ENCODE measurements at places on chromosomes 13 and 19.
A peak's percentile ranks its signal among the peaks of the same experiment; 100 is the strongest.

DNA sequence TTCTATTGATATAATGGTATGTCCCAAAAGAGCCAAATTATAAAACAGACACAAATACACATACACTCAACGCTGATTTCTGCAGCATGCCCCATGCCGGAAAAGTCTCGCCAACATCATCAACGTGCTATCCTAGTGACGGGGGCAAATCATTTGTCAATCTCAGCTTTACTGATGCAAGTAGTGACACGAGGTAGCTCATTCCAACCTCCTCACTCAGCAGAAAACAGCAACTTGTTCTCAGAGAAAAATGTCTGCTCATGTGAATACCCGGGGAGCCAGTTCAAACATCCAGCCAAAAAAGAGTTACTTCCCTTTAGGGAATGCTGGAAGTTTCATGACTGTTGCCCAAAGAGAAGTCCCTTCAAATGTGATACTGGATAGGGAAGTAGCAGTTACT is 46.3 kb downstream of the SOX21 start:
- DNase-seq, result no peak

GRCh38 chr13:48132961-48133360 is 38.1 kb upstream of the MED4 start:
- DNase-seq, result no peak

DNA sequence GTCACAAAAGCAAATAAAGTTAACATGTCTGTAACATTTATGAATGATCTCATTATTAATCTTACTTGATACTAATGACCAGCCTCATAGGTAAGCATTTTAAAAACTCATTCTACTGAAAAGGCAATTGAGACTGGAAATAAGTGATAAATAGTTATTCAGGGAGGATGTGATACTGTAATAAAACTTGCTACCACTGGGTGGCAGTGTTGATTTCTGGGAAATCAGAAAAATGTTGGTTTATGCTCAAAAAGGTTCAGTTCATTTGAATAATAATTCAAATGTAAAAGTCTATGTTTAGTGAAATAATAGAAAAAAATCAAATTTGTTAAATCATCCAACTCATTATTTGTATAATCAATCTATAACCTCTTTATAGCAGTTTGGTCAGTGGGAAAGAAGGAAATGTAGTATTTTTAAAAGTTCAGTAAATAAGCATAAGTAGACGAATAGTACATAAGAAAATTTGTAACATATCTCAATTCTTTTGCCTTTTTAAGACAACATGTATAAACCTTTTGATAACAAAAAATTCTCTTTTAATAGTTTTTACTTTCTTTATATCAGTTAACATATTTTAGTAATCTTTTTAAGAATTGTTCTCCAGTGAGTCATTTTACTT is 9.6 kb downstream of the ABHD13 start:
- DNase-seq, result peak; percentile 41

DNA sequence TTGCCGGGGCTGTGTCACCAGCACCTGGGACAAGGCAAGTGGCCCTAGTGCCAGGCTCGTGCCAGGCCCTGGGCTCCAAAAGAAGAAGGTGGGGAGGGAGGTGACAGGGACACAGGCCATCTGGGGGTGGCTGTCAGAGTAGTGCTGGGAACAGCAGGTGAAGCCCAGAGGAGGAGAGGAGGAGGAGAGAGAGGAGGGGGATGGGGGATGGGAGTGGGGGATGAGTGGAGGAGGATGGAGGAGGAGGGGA is 18.7 kb downstream of the LSM4 start:
- DNase-seq, result no peak

DNA sequence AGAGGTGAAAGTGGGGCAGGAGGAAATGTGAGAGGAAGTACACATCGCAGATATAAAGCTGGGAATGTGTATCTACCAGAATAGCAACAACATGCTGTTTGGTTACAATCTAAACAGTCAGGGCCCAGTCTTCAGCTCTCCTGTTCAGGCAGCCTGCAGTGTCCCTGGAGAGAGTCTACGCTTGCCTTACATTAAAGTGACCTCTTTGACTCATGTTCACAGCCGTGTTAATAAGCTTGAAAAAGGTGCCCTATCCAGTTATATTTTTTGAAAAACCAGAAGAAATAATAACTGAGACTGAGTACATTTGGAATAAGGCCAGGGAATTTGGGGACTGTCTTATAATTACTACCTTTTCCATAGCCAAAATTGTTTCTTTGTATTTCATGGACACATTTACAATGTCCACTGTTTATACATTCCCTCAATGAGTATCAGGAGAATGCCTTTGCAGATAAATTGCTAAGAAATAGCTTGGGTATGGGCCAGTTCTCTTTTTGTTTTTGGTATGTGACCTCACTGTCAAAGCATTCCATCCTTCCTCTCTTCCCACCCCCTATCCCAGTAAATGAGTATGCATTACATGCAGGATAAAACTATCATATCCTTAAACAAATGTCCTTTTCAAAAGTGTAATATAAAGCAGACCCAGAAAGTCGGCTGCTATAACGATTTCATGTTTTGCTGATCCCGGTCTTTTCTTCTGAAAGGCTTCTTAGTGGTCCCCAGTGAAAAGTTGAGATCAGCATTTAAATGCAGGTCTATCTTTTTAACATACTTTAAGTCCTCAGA is 82.6 kb downstream of the PCDH9 start:
- peak; percentile 11 for DNase-seq

- no peak for DNase-seq
These were observed at the start of gene CEACAM21 for GRCh38 chr19:41575998-41576397. CEACAM21 (plus strand) TSS chr19:41576166; CDS start chr19:41576275, 109 bp downstream.

GRCh38 chr19:33826521-33826920 is 29.9 kb downstream of the KCTD15 start:
- DNase-seq, result no peak

DNA sequence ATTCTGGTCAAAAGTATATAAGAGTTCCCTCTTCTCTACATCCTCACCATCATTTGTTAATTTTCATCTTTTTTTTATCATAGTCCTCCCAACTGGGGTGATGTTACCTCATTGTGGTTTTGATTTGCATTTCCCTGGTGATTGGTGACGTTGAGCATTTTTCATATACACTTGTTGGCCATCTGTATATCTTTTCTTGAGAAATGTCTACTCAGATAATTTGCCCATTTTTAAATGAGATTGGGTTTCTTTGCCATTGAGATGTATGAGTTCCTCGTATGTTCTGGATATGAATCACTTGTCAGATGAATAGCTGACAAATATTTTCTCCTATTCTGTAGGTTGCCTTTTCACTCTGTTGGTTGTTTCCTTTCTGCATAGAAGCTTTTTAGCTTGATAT is 2.4 kb downstream of the CD33 start:
- DNase-seq, result no peak

- DNase-seq, result no peak
These were observed 3.0 kb downstream of the LATS2 start for GRCh38 chr13:21058361-21058760.

- DNase-seq, result no peak
These were observed 16.0 kb downstream of the TM6SF2 start for GRCh38 chr19:19257137-19257536.

- no peak for DNase-seq
These were observed 55.3 kb upstream of the TEX29 start for GRCh38 chr13:111265006-111265700.

GRCh38 chr19:29329460-29330134 is 116.6 kb upstream of the UQCRFS1 start:
- peak; percentile 79 for DNase-seq

- DNase-seq, result no peak
These were observed 5.3 kb upstream of the NRTN start for GRCh38 chr19:5799247-5800241.

- DNase-seq, result peak; percentile 33
These were observed 89.2 kb upstream of the WASF3 start for GRCh38 chr13:26468265-26468801.

- DNase-seq, result no peak
These were observed 1692.9 kb upstream of the SLC10A2 start for GRCh38 chr13:104759069-104759468.
